ENCODE measurements at places on chromosomes 4 and X. TPM values are rescaled to one million over a fixed set of nuclear protein-coding genes. Genes with fewer than 3 reads are reported as not detected.

LPAR4 gene
- total RNA-seq, result 0.27 TPM

RAB40A gene
- total RNA-seq, result 0.27 TPM

UGT2B11 gene
- 0.12 TPM for total RNA-seq

- no peak for DNase-seq
These were observed 8.9 kb downstream of the TCEANC start for GRCh38 chrX:13661735-13662288.

DNA sequence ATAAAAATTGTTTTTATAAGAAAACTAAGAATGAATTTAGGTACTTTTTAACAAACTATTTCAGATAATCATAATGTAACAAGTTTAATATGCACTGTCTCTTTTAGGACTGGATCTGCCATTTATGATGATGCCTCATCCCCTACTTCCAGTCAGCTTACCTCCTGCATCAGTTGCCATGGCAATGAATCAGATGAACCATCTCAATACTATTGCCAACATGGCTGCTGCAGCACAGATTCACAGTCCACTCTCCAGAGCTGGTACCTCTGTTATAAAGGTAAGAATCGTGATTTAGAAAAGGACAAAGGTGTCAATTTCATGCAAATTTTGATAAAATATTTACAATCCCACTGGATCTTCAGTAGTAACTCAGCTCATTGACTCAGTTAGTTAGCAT is 566.2 kb downstream of the DACH2 start:
- DNase-seq, result no peak

DNA sequence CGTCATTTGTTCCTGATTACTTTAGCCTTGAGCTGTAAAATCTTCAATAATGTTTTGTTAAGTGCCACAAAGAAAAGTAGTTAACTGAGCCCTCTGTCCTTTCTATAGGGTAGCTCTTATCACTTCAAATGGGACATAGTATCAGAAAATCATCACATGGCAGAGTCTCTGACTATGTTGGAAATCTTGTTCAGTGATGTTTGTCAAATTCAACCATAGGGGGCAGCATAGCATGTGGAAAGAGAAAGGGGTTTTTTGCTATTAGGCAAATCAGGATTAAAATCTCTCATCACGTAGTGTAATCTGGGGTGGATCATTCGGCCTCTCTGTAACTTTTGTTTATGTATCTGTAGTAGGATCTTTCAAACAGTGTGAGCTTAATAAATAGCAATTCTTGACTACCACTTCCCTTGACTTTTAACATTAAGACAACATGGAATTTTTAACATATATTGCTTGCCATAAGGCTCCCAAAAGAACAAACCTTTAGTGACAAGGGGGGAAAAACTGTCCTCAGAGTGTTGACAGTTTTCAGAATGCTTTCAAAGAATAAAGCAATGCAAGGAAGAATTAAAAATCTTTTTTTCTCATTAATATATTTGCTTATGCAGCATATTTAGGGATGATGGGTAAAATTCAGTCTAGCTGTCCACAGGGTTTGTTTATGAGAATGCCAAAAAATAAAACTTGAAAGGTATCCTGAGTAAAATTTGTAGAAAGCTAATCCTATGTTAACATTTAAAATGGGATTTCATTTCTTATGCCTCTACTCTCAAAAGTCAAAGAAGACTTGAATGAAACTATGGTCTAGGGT is 127.2 kb downstream of the FBXW7 start:
- no peak for DNase-seq

DNA sequence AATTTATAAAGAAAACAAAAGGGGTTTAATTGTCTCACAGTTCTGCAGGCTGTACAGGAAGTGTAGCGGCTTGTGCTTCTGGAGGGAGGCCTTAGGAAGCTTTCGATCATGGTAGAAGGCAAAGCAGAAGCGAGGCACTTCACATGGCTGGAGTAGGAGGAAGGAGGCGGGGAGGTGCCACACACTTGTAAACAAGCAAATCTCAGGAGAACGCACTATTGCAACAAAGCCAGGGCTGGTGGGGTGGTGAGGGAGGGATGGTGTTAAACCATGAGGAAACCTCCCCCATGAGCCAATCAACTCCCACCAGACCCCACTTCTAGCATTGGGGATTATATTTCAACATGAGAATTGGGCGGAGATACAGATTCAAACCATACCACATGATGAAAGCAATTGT is 1116.3 kb downstream of the FAT4 start:
- DNase-seq, result no peak
